Common myeloid progenitor, CD34-positive (primary cell): ENCODE measurements at places on chromosomes 2 and 18.

- DNase-seq, result no peak
These were observed 10.6 kb downstream of the VAPA start for GRCh38 chr18:9924371-9924943.

- no peak for DNase-seq
These were observed 923.6 kb downstream of the CCDC85A start for GRCh38 chr2:57107353-57107752.

DNA sequence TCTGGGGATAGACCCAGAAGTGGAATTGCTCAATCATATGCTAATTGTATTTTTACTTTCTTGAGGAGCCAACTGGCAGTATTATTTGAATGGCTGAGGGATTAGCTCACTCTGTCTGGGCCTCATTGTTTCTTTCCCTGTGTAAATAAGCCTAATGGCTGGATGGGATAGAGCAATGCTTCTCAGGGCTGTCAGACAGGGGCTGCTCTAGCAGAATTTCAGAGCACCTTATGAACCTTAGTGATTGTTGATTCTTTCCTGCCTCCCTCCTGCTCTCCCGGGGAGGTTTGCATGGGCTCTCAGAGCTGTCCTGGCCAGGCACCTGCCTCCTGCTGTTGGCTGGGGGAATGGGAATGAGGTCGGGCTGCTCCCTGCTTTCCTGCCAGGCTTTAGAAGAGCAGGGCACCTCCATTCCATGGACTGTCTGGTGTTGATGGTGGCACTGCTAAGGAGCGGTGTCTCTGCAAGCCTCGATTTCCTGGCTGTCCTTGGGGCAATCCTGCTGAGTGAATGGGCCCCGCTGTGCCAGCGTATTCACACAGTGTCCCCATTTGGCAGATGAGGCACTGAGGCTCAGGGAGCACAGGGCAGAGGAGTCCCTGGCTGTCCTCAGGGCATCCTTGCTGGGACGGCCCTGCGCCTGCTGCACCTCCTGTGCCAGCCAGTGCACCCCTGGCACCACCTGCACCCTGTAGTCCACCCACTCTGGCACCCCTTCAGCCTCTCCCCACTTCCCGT lies 468.2 kb upstream of the HS6ST1 start:
- DNase-seq, result no peak

GRCh38 chr2:27033253-27033852 lies 588 bp downstream of the TMEM214 start:
- DNase-seq, result no peak

DNA sequence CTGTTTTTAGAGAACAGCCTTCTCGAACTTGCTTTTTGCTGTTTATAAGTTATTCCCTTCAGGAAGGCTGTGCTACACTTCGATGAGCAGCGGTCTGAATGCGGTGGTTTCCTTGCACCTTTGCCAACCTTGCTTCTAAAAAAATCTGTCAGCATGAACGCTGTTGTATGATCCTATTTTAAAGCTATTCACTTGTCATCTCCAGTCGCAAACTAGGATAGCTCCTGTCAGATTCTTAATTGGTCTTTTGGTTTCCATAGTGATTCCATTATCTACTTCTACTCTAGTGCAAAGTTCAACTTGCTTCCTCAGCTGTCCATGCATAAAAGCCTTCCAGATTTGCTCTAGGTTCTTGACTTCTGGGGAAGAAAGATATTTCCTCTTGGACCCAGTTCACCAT lies 76.3 kb upstream of the GALNT3 start:
- no peak for DNase-seq

DNA sequence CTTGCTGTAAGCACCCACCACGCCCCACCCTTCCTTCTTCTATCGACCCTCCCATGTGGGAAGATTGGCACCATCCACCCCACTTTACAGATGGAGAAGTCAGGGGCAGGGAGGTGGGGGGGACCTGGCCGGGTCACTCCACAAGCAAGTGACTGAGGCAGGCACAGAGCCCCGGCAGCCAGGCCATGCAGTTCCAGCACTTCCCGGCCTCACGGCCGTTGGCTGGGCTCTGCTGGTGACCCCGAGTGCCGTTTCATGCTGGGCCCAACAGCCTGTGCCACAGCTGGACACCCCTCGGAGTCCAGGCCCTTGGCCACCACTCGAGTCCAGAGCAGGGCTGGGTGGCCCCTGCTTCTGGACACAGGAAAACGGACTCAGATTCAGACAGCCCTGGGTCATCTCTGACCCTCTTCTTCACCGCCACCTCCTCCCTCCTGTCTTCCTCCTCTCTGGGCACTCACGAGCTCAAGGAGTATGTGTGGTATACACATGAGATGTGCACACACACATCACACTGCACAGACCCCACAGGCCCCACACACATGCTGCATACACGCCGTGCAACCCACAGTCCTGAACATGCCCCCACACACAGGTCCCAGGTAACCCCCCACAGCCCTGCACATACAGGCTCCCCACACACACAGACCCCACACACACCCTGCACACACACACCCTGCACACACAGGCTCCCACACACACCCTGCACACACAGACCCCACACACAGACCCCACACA lies 89.3 kb upstream of the GPC1 start:
- no peak for DNase-seq

GRCh38 chr2:166563894-166564293 lies 69.8 kb upstream of the SCN7A start:
- no peak for DNase-seq

- no peak for DNase-seq
These were observed 807.4 kb upstream of the POU3F3 start for GRCh38 chr2:104046466-104046865.

DNA sequence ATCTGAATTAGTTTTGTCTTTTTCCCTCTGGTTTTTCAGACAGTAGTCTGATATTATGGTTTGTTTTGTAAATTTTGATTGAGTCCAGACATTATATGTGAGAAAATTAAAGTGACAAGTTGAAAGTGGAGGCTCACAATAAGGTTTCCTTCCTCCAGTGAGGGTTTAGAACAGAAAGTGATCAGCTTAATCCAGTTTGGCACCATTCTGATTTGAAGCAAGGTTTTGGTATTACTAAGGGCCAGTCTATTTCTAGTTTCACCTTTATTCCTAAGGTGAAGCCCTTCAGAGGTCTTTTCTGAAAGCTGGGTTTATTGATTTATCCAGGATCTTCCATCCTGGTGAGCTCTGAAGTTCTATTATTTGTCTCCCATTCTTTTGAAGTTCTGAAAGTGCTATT lies 68.7 kb downstream of the CDC42EP3 start:
- DNase-seq, result no peak

GRCh38 chr2:70479816-70480215 lies 73.8 kb downstream of the TGFA start:
- DNase-seq, result no peak

GRCh38 chr2:96468904-96469303 lies 36.3 kb downstream of the NEURL3 start:
- no peak for DNase-seq

- no peak for DNase-seq
These were observed 205.4 kb downstream of the SNTG2 start for GRCh38 chr2:1156059-1156458.

DNA sequence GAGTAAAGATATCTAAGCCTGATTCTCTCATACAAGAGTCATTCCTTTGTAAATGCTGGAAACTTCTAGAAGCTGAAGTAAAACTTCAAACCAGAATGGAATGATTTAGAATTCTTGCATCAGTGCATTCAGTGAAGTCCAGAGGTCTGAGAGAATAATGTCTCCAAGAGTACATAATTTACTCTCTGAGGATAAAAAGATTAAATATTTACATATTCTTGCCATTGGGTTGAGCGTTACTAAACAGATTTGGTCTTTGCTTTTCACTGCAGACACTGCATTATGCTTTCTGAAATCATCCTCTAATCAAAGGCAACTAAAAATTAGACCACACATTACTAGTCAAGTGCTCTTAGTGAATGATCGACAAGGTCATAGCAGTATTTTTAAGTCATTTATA lies 26.5 kb upstream of the KANSL1L start:
- DNase-seq, result no peak

- no peak for DNase-seq
These were observed 29.2 kb downstream of the MYO1B start for GRCh38 chr2:191274413-191274815.

GRCh38 chr2:66854298-66854697 lies 419.4 kb downstream of the MEIS1 start:
- DNase-seq, result peak; percentile 1

- no peak for DNase-seq
These were observed 168.5 kb upstream of the RND3 start for GRCh38 chr2:150656002-150656401.

GRCh38 chr18:73214970-73215369 lies 347.2 kb upstream of the NETO1 start:
- no peak for DNase-seq

GRCh38 chr2:239065962-239066361 lies 218.1 kb downstream of the TWIST2 start:
- DNase-seq, result no peak

DNA sequence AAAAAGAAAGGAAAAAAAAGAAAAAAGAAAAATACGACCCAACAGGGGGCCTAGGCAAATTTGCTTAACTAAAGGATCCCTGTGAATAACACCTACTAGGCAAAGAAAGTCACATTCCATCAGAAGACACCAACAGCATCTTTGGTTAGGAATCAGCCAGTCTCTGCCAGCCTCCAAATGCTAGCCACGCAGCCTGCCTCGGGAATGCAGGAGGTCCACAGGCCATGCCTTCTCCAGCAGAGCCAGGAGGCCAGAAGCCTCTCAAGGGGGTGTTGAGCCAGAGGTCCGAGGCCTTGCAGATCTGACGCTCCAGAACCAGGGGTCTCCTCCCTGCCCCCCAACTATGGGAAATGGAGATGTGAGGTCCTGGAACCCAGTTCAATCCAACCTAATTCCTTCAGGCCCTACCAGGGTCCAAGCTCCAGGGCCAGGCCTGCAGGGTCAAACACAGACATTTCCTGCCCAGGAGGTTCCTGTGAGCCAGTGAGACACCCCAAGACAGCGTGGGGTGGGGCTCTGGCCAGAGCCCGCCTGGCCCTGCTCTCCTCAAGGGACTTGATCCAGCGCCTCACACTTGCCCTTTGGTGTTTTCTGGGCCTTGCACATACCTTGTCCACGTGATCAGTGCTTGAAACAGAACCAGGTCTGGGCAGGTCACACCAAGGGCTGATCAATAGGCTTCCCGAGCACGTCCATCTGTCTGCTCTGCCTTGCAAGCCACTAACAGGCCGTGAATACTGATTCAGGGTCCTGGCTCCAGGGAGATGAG lies 289.6 kb upstream of the ID2 start:
- DNase-seq, result no peak

GRCh38 chr2:43082111-43082894 lies 144.1 kb downstream of the ZFP36L2 start:
- DNase-seq, result no peak

DNA sequence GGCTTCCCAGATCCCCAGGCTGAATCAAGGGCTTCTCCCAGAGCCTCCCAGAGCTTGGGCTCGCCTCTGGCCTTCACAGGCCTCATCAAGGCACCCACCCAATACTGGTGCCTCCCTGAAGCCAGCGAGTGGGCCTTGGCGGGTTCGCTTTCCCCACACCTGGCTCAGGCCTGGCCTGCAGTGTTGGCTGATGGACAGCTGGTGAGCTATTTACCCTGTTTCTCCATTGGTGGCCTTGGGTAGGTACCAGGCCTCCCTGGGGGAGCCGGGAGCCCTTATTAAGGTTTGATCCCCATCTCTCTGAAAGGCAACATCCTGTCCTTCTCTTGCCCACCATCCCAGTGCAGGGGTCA lies 18.2 kb upstream of the DUSP2 start:
- no peak for DNase-seq

DNA sequence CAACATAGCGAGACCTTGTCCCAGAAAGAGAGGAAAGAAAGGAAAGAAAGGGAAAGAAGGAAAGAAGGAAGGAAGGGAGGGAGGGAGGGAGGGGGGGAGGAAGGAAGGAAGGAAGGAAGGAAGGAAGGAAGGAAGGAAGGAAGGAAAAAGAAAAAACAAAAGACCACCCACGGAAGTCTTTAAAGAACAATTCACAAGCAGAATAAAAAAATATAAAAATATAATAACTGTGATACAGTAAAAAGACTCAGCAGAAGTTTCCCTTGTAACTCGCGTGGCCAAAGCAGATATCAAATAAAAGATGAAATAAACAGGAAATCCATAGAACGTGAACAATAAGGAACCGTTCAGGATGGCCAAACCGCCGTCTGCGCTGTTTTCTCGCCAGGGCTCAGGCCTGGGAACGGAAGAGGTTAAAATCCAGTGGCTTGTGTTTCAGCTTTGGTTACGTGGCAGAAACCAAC lies 1.2 kb upstream of the SLC1A4 start:
- DNase-seq, result peak; percentile 97

DNA sequence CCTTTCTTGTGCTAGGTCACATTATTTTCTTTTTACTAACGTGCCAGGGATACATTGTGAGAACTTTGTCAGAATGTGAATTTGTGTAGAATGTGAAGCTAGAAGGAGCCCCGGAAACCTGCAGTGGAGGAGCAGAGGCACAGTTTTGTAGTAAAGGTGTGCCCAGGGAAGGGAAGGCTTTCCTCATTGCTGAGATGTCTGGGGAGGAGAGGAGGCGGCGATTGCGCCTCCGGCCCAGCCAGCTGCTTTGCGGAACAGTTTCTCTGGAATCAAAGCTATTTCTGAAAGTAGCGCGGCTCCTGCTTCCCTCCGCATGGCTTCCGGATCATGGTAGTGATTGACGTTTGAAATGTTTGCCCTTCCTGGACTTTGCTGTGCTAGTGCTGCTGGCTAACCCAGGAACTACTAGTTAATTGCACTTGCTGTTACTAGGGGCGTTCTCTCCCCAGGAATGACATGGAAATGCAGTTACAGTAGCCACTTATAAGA lies 83.1 kb upstream of the RBM44 start:
- no peak for DNase-seq

DNA sequence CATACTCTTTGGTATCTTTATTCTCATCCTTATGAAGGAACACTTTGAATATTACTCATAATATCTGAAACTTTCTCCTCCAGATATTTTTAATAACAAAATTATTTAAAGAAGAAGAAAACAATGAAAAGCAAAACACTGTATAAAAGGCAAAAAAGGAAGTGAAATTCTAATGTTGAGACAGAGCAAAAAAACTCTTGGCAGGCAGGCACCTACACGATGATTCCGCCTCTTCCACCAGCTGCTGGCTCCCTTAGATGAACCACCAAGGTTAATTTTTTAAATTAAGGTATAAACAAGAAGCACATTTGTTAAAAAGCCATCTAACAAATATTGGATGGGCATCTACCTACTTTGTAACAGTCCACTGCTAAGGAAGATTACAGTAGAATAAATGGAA lies 434.7 kb downstream of the EPHA4 start:
- no peak for DNase-seq

GRCh38 chr2:63950414-63950813 lies 68.8 kb downstream of the VPS54 start:
- DNase-seq, result no peak

GRCh38 chr2:232931636-232932035 lies 61.6 kb downstream of the SNORC start:
- DNase-seq, result no peak

DNA sequence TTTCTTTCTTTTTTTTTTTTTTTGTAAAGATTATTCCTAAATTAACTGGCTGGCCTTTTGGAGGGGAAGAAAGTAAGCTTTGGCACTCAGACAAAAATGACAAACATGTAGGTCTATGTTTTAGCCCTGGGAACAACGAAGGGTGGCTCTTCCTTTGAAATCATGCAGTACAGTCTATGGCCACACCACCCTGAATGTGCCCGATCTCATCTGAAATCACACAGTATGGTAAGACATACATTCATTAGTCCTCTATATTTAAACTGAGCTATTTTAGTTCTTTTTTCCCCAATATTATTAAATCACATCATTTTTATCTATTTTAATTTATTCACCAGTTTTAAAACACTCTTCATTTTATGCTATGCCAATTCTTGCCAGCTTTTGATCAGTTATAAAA lies 48.2 kb downstream of the PLA2R1 start:
- DNase-seq, result no peak

- DNase-seq, result no peak
These were observed 61.7 kb downstream of the PPP4R1 start for GRCh38 chr18:9552616-9553015.

- DNase-seq, result no peak
These were observed at the start of gene ASXL3 for GRCh38 chr18:33577685-33578517. Gene ASXL3, plus strand, starts transcription at chr18:33578219. Its CDS starts 413 bp downstream, at chr18:33578632.
